ENCODE measurements at places on chromosomes 1 and 21.

DNA sequence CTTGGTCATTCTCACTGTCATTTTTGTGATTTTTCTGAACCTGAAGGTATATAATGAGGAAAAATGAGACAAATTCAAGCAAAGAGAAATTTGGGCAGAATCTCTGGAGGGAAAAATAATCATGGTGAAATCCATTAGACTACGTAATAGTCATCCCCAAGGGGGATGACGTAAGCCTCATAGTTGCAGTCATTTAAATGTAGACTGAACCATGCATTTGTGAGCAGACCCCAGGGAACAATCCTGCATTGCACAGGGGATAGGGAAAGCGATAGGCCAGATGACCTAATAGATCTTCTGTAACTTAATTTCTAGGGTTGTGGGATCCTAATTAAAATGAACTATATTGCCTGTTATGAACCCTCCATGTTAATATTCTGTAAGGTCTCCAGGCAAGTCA, 167.4 kb upstream of the C1orf21 start:
- DNase-seq: no peak

GRCh38 chr1:11693024-11693590, 1.6 kb downstream of the DRAXIN start:
- DNase-seq: no peak

GRCh38 chr1:10001016-10001665, 4.1 kb downstream of the RBP7 start:
- DNase-seq: no peak

- no peak for DNase-seq
Observed at GRCh38 chr1:1302951-1303509, 4.7 kb downstream of the ACAP3 start.

DNA sequence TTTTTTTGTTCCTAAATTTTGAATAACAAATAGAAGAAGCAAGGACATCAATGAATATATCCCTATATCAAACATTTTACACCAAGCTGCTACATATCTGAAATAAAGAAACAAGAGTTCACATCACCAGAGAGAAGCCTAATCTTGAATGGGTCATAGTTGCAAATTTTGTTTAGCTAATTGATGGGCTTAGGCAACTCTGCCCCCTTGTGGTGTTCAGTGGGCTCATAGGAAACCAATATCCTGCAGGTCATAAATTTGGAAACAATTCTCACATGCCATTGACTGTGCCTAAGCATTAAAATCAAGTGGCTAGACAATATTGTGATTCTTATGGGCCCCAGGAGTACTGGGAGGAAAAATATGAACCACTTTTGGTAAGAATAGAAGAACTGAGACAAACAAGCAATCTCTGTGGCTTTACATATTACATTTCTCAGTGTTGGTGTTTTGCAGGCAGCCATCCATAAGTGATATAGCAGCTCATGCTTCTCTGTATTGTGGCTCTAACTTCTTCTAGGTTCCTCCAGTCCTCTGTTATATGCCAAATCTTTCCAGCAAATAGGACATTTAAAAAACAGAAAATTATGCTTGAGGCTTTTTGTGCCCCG, 1262.8 kb upstream of the PRMT6 start:
- no peak for DNase-seq

- DNase-seq: no peak
Observed at GRCh38 chr1:45908611-45909140, 105.3 kb downstream of the MAST2 start.

DNA sequence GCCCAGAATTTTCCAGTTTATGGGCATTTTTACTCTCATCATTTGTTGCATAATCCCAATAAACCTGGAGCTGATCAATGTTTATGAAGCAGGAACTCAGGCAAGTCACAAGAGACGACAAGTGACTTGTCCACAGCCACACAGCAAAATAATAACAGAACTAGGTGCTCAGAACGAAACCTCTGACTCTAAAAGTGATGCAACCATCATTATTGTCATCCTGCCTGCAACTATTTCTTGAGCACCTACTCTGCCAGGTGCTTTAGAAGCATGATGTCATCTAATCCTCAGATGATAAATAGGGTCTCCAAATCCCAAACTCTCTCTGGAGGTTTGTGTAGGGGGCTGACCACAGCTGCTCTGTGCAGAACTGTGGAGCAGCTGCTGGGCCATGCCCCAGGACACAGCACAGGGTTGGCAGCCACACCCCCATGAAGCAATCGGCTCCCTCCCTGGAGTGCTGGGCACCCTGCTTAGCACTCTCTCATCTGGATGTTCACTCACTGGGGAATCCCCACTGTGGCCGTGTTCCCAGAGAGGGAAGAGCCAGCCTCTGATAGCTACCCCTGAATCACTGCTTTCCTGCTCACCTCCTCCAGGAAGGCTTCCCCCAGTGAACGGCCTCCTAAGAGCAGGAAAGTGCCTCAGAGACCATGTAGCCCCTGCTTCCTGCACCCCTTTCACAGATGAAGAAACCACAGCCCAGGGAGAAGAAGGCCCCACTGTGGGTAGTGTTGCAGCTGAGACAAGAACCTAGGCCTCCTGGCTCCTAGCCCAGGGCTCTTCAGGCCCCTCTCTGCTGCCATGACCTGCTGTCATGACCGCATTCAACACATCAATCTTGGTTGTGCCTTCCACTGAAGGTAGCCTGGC, 2.1 kb downstream of the TTC22 start:
- no peak for DNase-seq

DNA sequence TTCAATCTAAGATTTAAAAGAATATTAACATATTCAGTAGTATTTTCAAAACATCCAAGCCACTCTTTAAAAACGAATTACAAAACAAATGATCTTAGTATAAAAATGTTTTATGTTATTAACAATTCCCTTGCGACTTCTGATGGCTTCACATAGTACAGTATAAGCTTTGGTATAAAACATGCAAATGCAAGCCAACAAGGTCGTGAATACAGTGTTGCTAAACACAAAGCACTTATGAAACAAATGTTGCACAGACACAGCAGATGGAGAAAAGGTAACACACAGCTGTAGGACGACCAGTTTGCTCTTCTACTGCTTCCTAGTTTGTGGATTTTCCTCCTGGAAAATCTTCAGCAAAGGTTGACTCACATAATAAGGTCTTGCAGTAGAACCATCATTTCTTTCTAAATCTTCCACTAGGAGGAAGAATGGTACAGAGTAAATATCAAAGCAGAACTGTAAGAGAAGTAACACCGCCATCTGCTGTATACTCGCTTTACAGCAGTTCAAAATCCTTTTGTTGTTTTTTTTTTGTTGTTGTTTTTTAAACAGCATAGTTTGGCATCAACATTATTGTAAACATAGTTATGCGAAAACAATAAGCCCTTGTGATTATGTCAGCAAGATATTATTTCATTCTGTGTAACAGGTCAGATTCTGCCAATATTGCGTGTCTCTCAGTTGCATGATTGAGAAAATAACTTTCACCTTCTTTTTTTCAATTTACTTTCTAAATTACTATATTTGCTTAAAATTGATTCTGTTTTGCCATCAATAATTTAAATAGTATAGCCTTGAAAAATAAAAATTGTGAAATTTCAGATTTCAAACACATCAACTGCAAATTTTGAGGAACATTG, 69.5 kb downstream of the LHX8 start:
- DNase-seq: no peak
